ENCODE measurements at places on chromosomes 1 and 21.

GRCh38 chr1:10788592-10789006 is 7.8 kb downstream of the CASZ1 start:
- DNase-seq = peak; percentile 79

DNA sequence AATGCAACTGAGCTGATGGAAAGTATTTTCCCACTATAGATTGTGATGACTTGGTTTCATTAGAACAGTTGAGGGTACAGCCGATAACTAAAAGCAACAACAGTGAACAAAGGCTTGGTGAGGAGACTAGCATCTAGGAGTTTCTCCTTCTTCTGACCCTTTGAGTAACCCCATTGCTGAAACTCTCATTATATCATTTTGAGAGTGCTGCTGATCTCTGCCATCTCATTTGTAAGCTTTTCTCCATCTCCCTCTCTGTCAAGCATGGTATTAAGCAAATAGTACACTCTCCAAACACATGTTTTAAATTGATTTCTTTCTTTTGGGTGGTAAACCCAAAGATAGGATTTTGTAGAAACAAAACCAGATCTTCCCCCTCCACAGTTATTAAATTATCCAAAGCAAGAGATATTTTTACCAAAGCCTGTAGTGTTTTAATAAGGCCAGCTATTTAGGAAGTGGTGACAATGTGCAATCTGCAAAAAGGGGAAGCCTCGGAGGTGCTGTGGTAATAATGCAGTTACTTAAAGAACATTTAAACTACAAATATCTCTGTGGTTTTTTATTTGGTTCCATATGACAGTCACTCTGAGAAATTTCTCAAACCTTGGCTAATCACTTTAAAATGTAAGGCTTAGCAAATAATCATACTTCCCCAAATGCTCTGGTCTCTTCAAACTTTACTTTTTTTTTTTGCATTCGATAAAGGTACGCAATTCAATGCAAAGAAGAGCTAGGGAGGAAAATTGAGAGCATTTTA is 287.5 kb downstream of the HLX start:
- DNase-seq = peak; percentile 8

DNA sequence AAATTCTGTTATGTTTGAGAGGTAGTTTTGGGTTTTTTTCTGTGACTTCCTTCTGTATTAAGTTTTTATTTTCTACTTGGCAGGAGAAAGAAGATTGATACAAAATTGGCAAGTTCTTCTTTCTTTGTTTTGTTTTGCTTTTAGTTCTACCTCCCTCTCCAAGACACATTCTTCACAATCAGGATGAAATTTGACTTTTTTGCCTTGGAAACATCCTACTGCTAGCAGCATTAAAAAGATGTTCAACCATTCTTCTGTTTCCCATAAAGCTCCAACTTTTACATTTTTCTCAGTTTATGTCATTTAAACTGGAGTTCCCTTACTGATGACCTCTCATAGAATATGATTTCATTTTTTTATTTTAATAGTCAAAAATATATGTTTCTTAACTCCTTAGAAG is 234.8 kb downstream of the NCAM2 start:
- DNase-seq = no peak

GRCh38 chr1:228980232-228980937 is 245.1 kb downstream of the RHOU start:
- DNase-seq = no peak

DNA sequence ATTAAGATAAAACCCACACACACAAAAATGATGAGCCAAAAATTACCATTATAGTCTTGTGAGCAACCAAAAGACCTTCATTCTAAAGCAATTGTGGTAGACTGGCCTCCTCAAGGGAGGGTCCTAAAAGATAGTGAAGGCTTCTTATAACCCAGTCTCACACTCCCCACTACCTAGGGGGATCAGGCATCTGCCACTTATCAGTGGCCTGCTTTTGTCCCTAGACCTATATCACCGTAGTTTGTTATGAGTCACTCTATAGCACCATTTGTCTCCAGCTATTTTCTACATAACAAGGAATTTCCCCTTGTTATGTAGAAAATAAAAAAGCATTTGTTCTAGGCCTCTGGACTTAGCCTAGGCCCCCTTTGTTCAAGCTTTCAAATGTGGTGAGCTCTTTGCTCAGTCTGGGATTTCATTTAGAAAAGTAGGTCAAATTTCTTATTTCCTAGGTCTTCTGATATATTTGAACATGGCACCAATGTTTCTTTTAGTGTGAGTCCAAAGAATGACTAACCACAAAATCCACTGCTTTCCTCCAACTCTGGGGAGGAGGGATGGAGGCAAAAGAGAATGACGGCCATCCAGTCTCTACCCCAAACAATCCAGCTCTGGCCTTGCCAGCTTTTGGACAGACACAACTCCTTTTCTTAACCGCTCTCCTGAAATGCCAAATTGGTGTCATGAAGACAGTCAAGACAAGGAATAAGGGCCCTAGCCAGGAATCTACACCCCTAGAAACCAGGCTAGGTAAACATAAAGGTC is 8.9 kb downstream of the ADAR start:
- DNase-seq = peak; percentile 35
